Bronchus fibroblast of lung (primary cell): ENCODE measurements at places on chromosomes 3 and 15. TPM values are rescaled to one million over a fixed set of nuclear protein-coding genes. Genes with fewer than 3 reads are reported as not detected.

The ERICH6 gene
- total RNA-seq = not detected in 2 replicates

The WDR93 gene
- total RNA-seq = 0.15 TPM in 1 of 2 replicates, not detected in the other

The DUOXA2 gene
- total RNA-seq = not detected in 2 replicates

The LRRC31 gene
- not detected in 2 replicates for total RNA-seq

The MBNL1 gene
- 149 and 167 TPM in 2 replicates for total RNA-seq

The PTH1R gene
- 0.34 and 0.59 TPM in 2 replicates for total RNA-seq

The MRPL3 gene
- 118 and 121 TPM in 2 replicates for total RNA-seq

The SNTN gene
- not detected in 2 replicates for total RNA-seq

The ICE2 gene
- 14.6 and 17.2 TPM in 2 replicates for total RNA-seq

The PTX3 gene
- 276 and 277 TPM in 2 replicates for total RNA-seq

The OXTR gene
- 7.3 and 7.6 TPM in 2 replicates for total RNA-seq

The PSTPIP1 gene
- 0.84 and 1.5 TPM in 2 replicates for total RNA-seq

The ZNF621 gene
- 6.8 and 12.8 TPM in 2 replicates for total RNA-seq

The ACTC1 gene
- total RNA-seq = not detected in 2 replicates

The PARP3 gene
- total RNA-seq = 11.4 and 12.5 TPM in 2 replicates

The LRRC15 gene
- total RNA-seq = not detected in 2 replicates

The SEMA5B gene
- total RNA-seq = not detected in 2 replicates

The CHRNA7 gene
- not detected in 2 replicates for total RNA-seq

The PARP14 gene
- total RNA-seq = 12.4 and 12.6 TPM in 2 replicates

The REC114 gene
- total RNA-seq = not detected in 2 replicates

The TMC3 gene
- total RNA-seq = not detected in 2 replicates

The GPR87 gene
- total RNA-seq = 0.17 and 1.2 TPM in 2 replicates

The SLC12A1 gene
- total RNA-seq = not detected in 2 replicates

The MUC13 gene
- total RNA-seq = not detected in 2 replicates

The ARHGAP31 gene
- 2.9 and 3.4 TPM in 2 replicates for total RNA-seq
